ENCODE measurements at places on chromosomes 6 and 20.

DNA sequence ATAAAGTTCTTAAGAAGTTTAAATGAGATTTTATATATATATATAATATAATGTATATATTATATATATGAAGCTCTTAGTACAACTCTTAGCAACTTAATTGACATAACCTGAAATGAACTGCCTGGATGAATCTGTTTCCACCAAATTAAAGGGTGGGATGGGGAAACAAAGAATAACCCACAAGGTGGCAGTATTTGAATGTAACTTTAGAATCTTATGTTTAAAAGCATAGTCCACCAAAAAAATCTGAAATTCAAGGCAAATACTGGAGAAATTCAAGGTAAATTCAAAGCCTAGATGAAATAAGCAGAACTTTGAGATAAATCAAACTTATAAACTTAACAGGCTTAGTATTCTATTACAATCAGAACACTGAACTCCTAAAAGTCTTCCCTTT lies 4.4 kb upstream of the IBTK start:
- DNase-seq, result no peak

- DNase-seq, result no peak
Measured at GRCh38 chr6:38387971-38388370, 251.8 kb downstream of the BTBD9 start.

DNA sequence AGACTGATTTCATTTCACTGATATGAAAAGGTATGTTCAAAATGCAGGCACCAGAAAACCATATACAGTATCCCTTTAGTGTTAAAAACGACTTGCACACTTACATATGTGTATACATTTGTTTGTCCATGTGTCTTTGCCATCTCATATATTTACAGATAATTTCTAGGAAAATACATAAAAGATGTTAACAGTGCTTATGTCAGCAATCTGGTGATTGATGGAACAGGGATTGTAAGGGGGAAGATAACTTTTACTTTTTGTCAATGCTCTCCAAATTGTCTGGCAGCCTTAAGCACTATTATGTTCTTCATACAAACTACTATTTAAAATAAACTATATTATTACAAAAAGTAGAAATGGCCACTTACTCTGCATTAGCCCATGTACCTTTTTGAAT lies 238.5 kb upstream of the DEFB112 start:
- no peak for DNase-seq

GRCh38 chr20:38635721-38636288 lies 34.2 kb downstream of the ARHGAP40 start:
- no peak for DNase-seq

- DNase-seq, result no peak
Measured at GRCh38 chr6:110217266-110217665, 37.0 kb downstream of the CDC40 start.

DNA sequence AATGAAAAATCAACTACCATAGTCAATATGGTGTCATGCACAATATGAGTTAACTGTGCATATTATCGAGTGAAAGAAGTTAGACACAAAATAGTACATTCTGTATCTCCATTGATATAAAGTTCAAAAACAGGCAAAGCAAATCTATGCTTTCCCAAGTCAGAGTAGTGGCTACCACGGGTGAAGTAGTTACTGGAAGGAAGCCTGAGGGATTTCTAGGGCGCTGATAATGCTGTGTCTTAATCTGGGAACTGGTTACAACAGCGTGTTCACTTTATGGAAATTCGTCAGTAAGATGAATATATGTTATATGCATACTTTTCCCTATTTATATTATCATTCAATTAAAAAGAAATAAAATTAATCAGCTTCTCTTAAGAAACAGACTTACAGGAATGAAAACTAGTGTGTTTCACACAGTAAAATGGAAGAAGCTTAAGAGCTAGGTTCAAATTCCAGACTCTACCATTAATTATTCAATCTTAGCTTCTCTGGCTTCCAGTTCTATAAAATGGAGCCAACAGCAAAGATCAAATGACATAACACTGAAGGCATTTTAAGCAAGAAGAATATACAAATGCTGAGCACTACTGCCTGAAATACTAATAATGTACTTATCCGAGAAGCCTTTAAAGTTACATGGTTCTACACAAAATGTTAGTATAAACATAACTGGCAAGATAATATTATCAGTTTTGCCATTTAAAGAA lies 19.2 kb downstream of the BACH2 start:
- no peak for DNase-seq

DNA sequence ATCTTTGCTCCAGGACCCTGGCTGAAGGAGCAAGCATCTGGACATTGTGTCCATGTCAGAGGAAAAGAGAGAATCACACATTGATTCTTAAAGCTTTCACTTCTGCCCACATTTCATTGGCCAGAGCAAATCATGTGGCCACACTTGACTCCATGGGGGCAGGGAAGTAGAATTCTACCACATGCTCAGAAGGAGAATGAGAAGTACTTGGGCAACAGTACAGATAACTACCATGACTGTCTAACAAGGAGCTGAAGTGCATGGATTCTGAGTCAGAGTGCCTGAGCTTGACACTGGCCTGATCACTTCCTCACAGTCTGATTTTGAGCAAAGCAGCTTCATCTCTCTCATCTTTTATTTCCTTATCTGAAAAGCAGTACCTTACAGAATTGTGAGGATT lies 38.6 kb downstream of the GHRH start:
- no peak for DNase-seq

- DNase-seq, result no peak
Measured at GRCh38 chr6:144156338-144156737, 6.0 kb downstream of the STX11 start.

GRCh38 chr6:45710304-45710821 lies 305.3 kb downstream of the CLIC5 start:
- DNase-seq, result no peak

DNA sequence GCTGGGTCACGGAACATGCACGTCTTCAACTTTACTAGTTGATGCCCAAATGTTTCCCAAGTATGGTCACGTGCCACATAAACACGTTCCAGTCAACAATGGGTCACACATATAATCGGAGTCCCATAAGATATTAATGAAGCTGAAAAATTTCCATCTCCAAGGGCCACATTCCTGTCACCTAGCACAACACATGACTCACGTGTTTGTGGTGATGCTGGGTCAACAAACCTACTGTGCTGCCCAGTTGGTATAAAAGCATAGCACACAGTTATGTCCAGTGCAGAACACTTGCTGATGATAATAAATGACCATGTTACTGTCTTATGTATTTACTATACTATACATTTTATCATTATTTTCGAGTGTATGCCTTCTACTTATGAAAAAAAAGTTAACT lies 68.0 kb upstream of the INSM1 start:
- no peak for DNase-seq

DNA sequence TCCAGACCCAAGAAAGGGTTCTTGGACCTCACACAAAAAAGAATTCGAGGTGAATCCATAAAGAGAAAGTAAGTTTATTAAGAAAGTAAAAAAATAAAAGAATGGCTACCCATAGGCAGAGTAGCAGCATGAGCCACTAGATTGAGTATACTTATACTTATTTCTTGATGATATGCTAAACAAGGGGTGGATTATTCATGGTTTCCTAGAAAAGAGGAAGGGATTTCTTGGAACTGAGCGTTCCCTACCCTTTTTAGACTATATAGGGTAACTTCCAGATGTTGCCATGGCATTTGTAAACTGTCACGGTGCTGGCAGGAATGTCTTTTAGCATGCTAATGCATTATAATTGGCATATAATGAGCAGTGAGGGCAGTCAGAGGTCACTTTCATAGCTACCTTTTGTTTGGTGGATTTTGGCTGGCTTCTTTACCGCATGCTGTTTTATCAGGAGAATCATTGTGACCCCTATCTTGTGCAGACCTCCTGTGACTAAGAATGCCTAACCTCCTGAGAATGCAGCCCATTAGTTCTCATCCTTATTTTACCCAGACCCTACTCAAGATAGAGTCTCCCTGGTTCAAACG lies 44.3 kb downstream of the TENT5A start:
- no peak for DNase-seq

DNA sequence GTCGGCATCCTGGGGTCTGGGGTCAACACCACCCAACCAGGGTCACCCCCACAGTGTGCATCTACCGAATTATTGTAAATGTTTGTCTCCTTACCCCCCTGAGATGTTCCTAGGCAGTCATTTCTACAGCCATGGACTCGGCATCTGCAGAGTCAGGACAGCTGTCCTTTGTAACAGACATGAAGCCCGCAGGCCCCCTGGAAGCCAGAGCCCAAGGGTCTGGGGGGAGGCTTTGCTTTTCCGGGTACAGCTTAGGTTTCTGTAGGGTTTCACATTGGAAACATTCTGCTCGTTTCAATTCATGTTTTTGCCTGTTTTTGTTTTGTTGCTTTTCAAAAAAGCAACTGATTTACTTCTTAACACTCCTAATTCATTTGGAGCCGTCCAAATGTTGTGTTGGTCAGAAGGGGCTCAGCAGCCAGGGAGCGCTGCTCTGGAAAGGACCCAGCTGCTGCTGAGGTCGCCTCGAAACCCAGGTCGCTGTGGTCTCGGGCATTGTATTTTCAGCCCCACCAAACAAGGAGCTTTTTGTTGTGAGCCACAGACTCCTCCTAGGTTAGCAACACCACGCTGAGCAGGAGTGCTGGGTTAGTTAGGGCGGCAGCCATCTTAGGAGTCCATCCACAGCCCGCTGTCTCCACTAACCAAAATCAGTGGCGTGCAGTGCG lies 160.4 kb downstream of the TMEM242 start:
- DNase-seq, result no peak

GRCh38 chr6:26536571-26537159 lies 1.5 kb upstream of the HMGN4 start:
- DNase-seq, result no peak

GRCh38 chr20:58610811-58611210 lies 40.3 kb upstream of the STX16 start:
- no peak for DNase-seq

GRCh38 chr6:30615219-30615957 lies 1.7 kb downstream of the PPP1R10 start:
- DNase-seq, result no peak

- DNase-seq, result no peak
Measured at GRCh38 chr20:35385733-35386132, 26.0 kb downstream of the UQCC1 start.

All from stimulated activated CD8-positive, alpha-beta memory T cell treated with anti-CD3 and anti-CD28 coated beads, Interleukin-4, amount 100 ng/mL, for 1 hour (primary cell).